ENCODE measurements at places on chromosomes 7 and 10. TPM values are rescaled to one million over a fixed set of nuclear protein-coding genes. Genes with fewer than 3 reads are reported as not detected.
A peak's percentile ranks its signal among the peaks of the same experiment; 100 is the strongest.

Gene TAS2R5
- not detected for total RNA-seq

Gene PVRIG
- not detected for total RNA-seq

Gene CNNM1
- total RNA-seq = not detected

Gene ZNF488
- 0.53 TPM for total RNA-seq

GRCh38 chr10:77989081-77989724, 40.1 kb downstream of the POLR3A start:
- DNase-seq = no peak

DNA sequence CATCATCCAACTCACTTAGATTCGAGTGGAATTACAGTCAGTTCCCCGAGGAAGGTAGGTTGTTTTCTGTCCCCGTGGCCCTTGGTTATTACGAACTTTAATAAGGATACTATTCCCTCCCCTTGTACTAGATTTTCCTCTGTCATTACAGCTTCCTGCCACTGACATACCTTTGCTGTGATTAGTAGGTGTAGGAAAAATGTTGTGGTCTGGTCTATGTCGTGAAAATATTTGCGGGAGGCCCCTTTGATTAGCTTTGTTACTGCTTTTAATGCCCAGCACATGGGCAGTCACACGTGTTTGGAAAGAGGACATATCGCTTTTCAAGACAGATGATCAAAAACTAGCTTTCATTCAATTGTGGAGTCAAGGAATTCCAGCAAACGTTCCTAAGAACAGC, 92.2 kb downstream of the GATA3 start:
- DNase-seq = peak; percentile 50

DNA sequence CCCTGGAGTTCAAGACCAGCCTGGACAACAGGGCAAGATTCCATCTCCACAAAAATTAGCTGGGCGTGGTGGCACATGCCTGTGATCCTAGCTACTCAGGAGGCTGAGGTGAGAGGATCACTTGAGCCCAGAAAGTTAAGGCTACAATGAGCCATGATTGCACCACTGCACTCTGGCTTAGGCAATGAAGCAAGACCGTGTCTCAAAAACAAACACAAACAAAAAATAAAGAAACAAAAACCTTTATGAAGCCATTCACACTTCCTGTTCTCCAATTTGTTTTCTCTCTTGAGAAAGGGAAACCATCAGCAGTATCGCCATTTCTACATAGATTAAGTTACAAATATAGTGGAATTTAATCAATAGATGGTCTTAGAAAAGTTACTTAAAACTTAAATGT, 19.8 kb downstream of the YME1L1 start:
- DNase-seq = no peak

GRCh38 chr7:101436857-101437576, 74.3 kb downstream of the COL26A1 start:
- no peak for DNase-seq

GRCh38 chr7:131501422-131501821, 55.0 kb downstream of the PODXL start:
- DNase-seq = peak; percentile 59

- no peak for DNase-seq
Measured at GRCh38 chr10:19200211-19200610, 151.6 kb downstream of the MALRD1 start.

GRCh38 chr7:117750612-117751563, 122.4 kb downstream of the CTTNBP2 start:
- DNase-seq = peak; percentile 16

GRCh38 chr7:147711447-147711846, 879.1 kb upstream of the C7orf33 start:
- DNase-seq = no peak
